RPMI7951 (cell line): ENCODE measurements at places on chromosomes 6 and 20. TPM values are rescaled to one million over a fixed set of nuclear protein-coding genes. Genes with fewer than 3 reads are reported as not detected.
A peak's percentile ranks its signal among the peaks of the same experiment; 100 is the strongest.

GRCh38 chr20:57087102-57087501 lies 179.3 kb downstream of the BMP7 start:
- DNase-seq: no peak

DNA sequence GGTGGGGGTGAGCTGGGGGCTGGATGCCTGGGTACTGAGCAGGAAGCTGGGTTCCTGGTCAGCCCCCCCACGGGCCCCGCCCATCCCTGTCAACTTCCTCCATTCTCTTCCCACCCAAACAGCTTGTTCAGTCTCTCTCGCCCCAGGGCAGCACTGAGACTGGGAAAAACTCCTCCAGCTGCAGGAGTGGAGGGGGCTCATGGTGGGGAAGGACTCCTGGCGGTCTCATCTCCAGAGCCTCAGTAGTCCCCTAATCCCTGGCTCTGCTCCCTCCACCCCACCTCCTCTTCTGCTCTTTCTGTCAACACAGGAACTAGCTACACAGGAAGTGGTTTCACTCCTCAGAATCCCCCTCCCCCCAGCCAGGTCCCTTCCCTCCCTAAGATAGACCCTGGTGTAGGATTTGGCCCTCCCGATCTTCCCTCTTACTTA lies at the start of gene GPSM3:
Gene GPSM3, minus strand, starts transcription at position 36 of the 432 bp plus-strand sequence. CDS start 130 bp downstream, outside the sequence.
- peak; percentile 46 for DNase-seq

GRCh38 chr6:140537834-140538705 lies 1163.6 kb upstream of the CITED2 start:
- DNase-seq: peak; percentile 91

GRCh38 chr6:124872361-124873065 lies 89.7 kb upstream of the RNF217 start:
- no peak for DNase-seq

The TNXB gene
- 0.12 and 0.20 TPM in 2 replicates for total RNA-seq

DNA sequence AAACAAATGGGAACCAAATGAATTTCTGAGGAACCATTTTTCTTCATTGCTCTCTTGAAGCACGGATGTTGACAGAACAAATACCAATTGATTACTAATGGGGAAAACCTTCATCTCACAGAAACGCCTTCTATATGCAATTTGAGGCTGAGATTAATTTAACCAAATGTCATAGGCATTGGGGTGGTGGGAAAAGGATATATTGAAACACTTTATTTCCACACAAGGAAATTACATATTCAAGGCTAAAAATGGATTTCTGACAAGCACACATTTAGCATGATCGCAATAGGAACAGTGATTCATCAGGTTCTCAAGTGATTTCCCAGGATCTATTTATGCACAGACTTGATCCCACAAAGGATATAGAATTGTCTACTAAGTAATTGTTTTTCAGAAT lies 88.9 kb downstream of the COL12A1 start:
- no peak for DNase-seq

The DEFB132 gene
- not detected in 2 replicates for total RNA-seq

- DNase-seq: no peak
Measured at GRCh38 chr20:615514-615913, 5.4 kb upstream of the TCF15 start.

- no peak for DNase-seq
Measured at GRCh38 chr6:101486726-101487125, 93.2 kb downstream of the GRIK2 start.

DNA sequence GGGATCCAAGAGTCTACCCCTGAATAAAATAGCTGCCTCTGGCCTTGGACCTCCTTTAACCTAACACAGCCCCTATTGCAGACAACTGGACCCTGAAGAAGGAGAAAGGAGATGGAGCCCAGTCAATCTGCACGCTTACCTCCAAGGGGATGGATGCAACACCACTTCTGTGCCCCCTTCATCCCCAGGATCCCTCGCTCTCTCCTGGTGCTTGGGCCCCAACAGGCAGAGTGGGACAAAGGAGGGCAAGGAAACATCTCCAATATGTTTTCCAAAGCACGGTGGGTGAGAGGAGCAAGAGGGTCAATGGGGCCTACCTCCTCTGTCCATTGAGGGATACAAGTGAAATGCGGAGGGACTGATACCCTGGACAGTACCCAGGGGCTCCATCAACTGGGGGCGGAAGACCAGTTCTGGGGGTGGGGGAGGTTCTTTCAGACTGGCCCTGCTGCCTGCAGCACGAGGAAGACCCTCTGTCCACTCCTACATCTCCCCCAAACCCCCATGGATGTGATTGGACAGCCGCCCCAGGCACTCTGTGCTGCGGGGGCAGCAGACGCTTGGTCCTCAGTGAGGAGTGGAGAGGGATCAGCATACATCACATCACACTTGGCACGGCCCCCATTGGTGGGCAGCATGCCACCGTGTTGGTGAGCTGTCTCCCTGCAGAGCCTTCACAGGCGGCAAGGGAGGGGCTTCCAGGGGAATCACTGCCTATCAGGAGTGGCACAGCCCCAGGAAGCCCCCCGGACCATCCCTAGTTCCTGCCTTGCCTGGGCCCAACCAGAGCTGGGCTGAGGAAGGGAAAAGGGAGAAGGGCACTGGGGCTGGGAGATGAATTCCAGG lies 70.6 kb downstream of the MRPL14 start:
- peak; percentile 90 for DNase-seq

- peak; percentile 62 for DNase-seq
Measured at GRCh38 chr6:130632277-130632676, 194.9 kb upstream of the SMLR1 start.

- no peak for DNase-seq
Measured at GRCh38 chr6:164072240-164072666, 657.7 kb downstream of the QKI start.

The SIGLEC1 gene
- total RNA-seq: not detected in 2 replicates

DNA sequence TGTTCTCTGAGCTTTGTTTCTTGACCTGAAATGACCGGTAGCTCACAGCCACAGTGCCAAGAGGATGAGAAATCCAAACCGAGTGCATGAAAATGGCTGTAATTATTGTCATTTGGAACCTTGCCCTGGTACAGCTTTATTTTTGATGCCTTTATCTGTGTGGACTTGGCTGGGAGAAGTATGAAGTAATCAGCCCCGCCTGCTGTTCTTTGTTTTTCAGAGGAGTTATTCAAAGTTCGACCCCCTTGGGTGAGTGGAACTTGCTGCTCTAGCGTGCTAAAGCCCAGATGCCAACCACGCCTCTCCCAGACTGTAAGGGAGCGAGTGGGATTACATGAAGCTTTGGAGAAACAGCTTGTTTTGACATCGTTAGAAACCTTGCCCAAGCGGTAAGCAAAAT lies 48.3 kb downstream of the ECT2L start:
- peak; percentile 34 for DNase-seq

DNA sequence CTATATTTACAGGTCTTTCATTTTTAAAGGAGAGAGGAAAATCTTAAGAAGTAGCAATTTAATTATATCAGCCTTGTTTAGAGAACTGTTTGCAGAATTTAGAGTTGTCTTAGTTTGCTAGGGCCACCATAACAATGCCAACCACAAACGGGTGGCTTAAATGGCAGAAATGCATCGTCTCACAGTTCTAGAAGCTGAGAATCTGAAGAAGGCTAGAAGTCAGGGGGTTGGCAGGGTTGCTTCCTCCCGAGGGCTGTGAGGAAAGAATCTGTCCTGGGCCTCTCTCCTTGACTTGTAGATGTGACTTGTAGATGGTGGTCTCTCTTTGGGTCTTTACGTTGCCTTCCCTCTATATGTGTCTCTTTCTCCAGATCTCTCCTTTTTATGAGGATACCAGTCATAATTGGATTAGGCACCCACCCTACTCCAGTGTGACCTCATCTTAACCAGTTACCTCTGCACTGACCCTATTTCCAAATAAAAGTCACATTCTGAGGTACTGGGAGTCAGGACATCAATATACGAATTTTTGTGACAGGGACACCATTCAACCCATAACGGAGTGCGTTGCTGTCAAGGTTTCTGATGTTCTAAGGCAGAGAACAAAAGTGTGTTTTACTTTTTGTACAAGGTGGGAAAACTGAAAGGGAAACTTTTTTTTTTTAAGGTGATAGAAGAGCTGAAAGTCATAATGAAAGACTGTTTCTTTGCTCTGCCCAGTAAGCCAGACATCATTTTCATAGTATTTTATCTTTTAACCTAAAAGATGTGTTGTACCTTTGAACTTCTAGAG lies 84.4 kb downstream of the SAMD3 start:
- no peak for DNase-seq

The PKIB gene
- total RNA-seq: 0.72 TPM in 1 of 2 replicates, not detected in the other

GRCh38 chr20:4341804-4342485 lies 326.6 kb upstream of the RNF24 start:
- peak; percentile 98 for DNase-seq

- peak; percentile 21 for DNase-seq
Measured at GRCh38 chr6:21808551-21809242, 215.1 kb downstream of the SOX4 start.

DNA sequence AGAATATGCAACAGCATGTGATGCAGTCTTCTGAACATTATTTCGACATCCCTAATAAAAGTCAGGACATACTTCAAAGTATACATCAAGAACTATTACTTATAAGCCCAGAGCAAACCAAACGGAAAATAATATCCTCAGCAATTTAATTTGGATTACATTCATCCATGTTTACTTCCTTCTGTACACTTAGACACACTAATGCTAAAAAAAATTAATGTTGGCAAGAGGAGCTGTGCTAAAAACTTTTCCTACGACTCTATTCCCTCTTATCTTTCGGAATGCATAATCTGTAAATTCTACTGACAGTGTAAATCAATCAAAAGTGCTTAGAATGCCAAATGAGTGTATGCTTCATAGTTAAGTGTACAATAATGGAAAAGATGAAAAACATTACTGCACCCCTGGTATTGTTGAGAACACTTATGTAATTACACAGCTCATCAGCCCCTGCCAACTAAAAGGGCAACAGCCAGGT lies 301.2 kb upstream of the HSF2 start:
- no peak for DNase-seq

The MGME1 gene
- 25.6 and 26.0 TPM in 2 replicates for total RNA-seq

DNA sequence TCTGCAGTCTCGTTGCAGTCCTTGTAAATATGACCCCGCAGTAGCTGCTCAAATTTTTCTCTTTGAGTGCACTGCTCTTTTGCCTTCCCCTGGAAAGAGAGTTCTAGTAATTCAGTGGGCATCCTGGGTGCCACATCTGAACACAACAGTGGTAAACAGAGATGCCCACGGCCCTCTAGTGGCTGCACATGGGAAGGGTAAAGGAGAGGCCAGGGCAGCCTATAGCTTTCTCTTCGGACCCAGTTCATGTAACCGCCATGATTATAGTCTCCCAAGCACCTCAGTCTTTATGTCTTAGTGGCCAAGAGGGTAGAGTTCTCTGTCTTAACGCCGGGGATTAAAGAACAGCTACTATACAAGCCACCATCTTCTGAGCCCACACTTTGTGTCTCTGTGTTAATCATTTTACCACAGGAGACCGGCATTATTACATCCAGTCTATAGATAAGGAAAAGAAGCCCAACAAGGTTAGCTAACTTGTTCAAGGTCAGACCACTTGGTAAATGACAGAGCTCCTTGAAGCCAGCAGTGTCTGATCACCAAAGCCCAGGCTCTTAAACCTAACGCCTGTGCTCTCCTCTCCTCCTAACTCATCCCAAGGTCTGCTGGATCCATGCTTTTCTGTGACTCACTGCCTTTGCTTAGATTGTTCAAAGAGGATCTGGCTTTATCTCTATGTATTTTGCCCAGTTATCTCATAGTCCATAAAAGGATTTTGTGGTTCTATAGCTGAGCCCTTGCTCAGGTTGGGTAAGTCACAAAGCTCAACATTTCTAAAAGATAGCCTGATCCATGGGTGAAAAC lies 81.8 kb downstream of the ISM1 start:
- DNase-seq: peak; percentile 66

- peak; percentile 48 for DNase-seq
Measured at GRCh38 chr20:45857882-45858216, 435 bp downstream of the ZSWIM3 start.

The MICA gene
- 42.3 and 42.9 TPM in 2 replicates for total RNA-seq

DNA sequence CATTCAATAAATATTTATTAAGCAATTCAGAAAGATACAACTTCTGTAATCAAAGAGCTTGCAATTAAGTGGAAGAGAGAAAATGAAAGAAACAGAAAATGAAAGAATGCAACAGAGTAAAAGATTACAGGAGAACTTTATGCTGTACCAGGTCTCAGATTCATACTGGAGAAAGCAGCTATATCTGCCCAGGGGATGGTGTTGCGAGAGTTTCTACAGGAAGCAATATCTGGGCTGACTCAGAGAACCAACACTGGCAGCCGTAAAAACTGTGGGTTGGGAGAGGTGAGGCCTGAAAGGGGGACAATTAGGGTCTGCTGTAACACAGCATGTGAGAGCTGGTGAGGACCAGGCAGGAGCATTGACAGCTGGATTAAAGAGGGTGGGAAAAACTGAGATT lies 256.7 kb upstream of the TCF21 start:
- DNase-seq: peak; percentile 45

DNA sequence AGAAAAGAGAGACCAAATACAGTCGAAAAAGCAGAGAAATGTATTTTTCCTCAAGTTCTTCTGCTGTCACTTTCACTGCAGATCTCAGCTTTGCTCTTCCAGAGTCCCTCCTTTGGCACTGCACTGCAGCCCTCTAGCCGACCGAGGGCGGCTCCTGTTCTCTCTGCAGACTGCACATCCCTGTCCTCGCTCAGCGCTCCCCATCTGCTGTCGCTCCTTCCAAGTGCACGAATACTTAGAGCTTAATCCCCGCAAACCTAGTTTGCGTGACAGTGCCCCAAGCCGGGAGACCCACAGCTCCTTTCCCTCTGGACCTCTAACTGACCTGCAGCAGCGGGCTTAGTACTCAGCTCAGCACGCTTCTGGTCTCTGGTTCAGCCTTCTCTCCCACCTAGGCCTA lies 15.2 kb downstream of the RPP21 start:
- no peak for DNase-seq

The SYS1 gene
- total RNA-seq: 29.2 and 33.7 TPM in 2 replicates

The TRIM10 gene
- total RNA-seq: not detected in 2 replicates
